Head of caudate nucleus (tissue), 42 donors: ENCODE measurements at places on chromosomes 3 and 15.

DNA sequence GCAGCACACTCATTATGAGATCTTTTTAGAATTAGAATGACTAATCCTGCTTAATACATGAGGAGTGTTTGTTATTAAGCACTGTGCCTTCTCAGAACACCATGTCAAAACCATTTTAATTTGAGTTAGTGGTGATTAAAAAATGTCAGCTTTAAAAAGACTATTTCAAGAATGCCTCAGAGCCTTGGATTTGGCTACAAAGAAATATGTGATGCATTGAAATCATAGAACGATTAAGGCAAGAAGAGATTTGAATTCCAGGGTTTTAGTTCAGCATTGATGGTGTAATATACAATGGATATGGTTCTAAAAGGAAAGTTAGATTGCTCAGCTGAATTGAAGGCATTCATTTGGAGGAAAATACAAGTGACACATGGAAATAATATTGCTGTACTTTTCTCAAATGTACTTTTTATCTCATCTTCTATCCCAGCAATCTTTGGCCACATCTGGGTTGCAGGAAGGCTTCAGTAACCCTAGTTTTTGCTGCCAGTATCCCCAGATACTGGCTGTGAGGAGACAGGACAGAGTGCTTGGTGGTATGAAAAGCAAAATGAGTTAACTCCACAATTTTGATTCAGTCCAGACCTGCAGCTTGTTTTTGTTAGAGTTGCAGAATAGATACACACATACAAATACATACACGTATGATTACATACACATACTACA, 303.8 kb downstream of the CLSTN2 start:
- DNase-seq = no peak

- no peak for DNase-seq
Observed at GRCh38 chr3:72144773-72145505, 360.0 kb upstream of the PROK2 start.

GRCh38 chr15:100055821-100056220, 286.0 kb downstream of the ADAMTS17 start:
- no peak for DNase-seq

DNA sequence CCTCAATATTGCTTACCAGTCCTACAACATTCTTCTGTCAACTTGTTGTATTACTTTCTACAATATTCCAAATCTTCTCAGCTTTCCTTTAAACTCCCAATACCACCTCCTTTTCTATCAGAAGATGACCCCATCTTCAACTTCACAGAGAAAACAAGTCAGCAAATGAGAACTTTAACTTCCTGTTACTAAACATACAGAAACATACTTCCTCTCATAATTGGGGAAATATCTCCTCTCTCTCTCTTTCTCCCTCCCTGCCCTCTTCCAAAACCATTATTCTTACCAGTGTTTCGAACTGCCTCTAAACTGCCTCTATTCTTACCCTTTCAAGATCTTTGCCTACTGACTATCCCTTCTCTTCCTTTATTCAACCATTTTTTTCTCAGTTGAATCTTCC, 1.8 kb upstream of the SNAP23 start:
- DNase-seq = no peak

- DNase-seq = no peak
Observed at GRCh38 chr15:62639906-62640605, 402.5 kb upstream of the TPM1 start.

DNA sequence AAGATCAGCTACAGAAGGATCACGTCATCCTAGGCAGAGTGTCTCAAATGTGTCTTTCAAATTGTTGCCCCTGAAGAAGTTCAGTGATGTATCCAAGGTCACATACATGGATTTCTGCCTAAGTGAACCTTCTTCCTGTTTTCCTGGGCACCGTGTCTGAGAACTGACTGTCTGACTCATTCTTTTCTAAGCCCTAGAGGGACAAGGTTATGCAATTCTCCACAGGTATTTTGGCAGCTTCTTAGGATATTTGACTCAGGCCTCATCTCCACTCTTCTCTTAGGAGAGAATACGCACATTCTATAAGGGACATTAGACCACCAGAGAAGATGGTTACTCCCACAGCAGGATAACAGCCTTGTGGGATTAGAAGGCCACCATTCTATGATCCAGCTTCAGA, 391.9 kb upstream of the THBS1 start:
- DNase-seq = no peak

DNA sequence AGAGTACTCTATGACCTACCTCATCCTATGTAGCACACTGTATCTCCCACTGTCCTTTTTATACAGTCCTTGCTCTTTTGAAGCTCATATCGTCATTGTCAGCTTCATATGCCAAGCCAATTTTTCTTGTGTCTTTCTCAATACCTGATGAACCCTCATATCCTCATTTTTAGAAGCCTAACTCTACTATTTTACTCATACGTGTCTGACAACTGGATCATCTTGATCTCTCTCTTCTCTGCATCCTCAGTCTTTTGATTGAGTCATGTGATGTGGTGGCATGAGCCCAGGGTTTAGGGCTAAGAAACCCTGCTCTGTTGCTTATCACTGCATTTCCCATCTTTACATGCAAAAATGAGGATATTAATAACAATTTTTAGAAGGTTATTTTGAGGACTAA, 352.0 kb downstream of the LPP start:
- DNase-seq = no peak

- no peak for DNase-seq
Observed at GRCh38 chr3:176296066-176296597, 901.1 kb downstream of the TBL1XR1 start.

DNA sequence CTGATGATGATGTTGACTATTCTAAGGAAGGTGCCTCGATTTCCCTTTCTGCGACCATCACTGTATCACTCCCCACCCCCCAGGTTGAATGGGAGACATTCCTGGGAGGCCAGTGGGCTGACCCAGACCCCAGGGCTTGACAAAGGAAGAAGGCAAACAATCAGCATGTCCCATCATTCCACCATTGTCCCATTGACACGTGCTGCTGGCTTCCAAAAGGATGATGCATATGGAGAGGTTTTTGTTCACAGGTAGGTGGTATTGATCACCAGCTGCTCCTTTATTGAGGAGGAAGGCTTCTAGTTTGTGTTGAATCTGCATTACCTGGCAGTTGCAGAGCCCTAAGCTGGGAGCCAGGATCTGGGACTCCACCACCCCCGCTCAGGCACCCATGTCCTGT, 30.4 kb downstream of the RASGRF1 start:
- DNase-seq = no peak

DNA sequence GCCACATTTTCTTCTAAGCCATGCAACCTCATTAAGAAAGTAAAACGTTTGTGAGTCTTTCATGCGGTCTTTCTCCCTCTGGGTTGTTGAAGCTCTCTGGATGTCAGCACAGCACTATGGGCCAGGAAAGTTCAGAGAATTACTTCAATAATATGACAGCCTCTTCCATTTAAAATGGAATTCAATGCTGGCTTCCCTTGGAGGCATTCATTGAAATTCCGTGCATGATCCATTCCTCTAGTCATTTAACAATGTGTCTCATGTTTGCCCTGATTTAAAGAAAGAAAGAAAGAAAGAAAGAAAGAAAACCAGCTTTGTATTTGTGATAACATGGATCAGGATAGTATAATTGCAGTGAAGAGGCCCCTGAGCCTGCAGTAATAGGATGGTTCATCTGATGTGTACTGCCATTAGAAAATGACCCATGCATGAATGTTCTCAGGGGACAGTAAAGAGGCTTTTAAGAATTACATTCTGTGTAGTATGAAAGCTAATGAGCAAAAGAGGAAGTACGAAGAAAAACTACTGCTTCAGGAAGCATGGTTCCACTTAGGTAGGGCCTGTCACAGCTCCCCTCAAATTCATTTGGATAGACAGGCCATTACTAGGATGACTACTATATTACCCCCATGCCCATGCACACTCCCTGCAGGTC, 146.0 kb downstream of the ARPP21 start:
- DNase-seq = no peak
